Glomerular endothelial cell (primary cell): ENCODE measurements at places on chromosomes 7 and 10. TPM values are rescaled to one million over a fixed set of nuclear protein-coding genes. Genes with fewer than 3 reads are reported as not detected.

DNA sequence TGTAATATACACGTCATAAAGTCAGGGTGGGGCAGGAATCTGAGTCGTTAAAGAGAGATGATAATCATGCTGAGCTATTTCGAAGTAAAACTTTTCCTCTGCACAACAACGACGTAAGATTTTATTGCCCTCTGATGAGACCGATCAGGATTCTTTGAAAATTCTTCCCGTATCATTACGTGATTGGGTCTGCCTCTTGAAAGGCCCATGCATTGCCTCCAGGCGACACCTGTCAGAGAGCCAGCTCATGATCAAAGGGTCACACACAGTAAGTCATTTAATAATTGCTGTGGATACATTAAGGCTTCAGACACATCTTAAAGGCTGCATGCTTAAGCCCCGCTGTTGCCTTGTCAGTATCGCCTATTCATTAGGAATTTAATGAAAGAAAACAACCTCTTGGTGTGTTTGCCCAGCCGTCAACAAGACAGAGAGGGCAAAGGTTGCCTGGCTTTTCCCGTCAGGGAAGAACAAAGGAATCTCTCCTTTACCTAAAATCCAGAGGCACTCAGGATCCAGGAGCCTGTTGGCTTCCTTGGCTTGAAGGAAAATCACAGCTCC, 189.0 kb upstream of the SH2B2 start:
- DNase-seq: no peak

Gene TSPAN13
- total RNA-seq: 27.9 and 37.5 TPM in 2 replicates

Gene SPDYE3
- not detected in 2 replicates for total RNA-seq

Gene HILPDA
- 11.6 and 16.6 TPM in 2 replicates for total RNA-seq

GRCh38 chr7:154781369-154782303, 221.3 kb downstream of the PAXIP1 start:
- no peak for DNase-seq

GRCh38 chr7:128170461-128170860, 70.6 kb upstream of the LEP start:
- DNase-seq: no peak
